ENCODE measurements at places on chromosomes 1 and 21. TPM values are rescaled to one million over a fixed set of nuclear protein-coding genes. Genes with fewer than 3 reads are reported as not detected.

Gene PHACTR4
- 31.3 TPM for total RNA-seq

Gene LRRC42
- total RNA-seq, result 40.7 TPM

Gene EVA1C
- total RNA-seq, result 0.54 TPM

Gene NBPF4
- not detected for total RNA-seq

Gene ELAVL4
- total RNA-seq, result not detected

Gene ATP8B2
- 30.9 TPM for total RNA-seq

Gene OR10J1
- total RNA-seq, result not detected

Gene TNFSF4
- total RNA-seq, result 0.62 TPM

Gene CELSR2
- 18.1 TPM for total RNA-seq

Gene NAV1
- total RNA-seq, result 43.0 TPM

Gene WNT3A
- not detected for total RNA-seq

Gene TLR5
- total RNA-seq, result 3.7 TPM

Gene TMEM82
- total RNA-seq, result not detected

Gene PTGS2
- total RNA-seq, result 5.4 TPM

Gene SHE
- total RNA-seq, result not detected

Gene CYYR1
- total RNA-seq, result 6.4 TPM

Gene PSMA5
- 65.7 TPM for total RNA-seq

Gene TGFB2
- total RNA-seq, result 30.1 TPM

Gene ZNF697
- 22.4 TPM for total RNA-seq

Gene RIPPLY3
- 0.92 TPM for total RNA-seq

Gene ANKRD35
- not detected for total RNA-seq

Gene OSCP1
- total RNA-seq, result 11.3 TPM

Gene FCMR
- total RNA-seq, result 0.71 TPM

Gene DMBX1
- not detected for total RNA-seq

Gene RUNX1
- total RNA-seq, result 43.0 TPM

Gene PTGFR
- 0.21 TPM for total RNA-seq

Gene ZNF683
- not detected for total RNA-seq

Gene C4BPB
- not detected for total RNA-seq

Gene CD1D
- 0.34 TPM for total RNA-seq

Gene RNF223
- 5.4 TPM for total RNA-seq

Gene FAAH
- total RNA-seq, result 16.6 TPM

Gene TSPAN2
- 7.8 TPM for total RNA-seq

Gene MTR
- total RNA-seq, result 21.8 TPM

Gene OLIG2
- total RNA-seq, result not detected

Gene TRPM2
- 2.9 TPM for total RNA-seq

Gene CYP4A11
- total RNA-seq, result not detected

Gene CELA2B
- not detected for total RNA-seq

Gene ACOT11
- total RNA-seq, result 2.3 TPM

Gene MAP10
- total RNA-seq, result 3.7 TPM

Gene MSH4
- total RNA-seq, result 0.08 TPM

Gene PALMD
- 0.17 TPM for total RNA-seq

Gene LIN28A
- total RNA-seq, result not detected

Gene DMRTA2
- not detected for total RNA-seq

Measured in kidney epithelial cell (primary cell).